ENCODE measurements at places on chromosomes 4 and X. TPM values are rescaled to one million over a fixed set of nuclear protein-coding genes. Genes with fewer than 3 reads are reported as not detected.

LONRF3 gene
- total RNA-seq = 15.5 TPM

IL2RG gene
- total RNA-seq = 4.2 TPM

RAB33B gene
- total RNA-seq = 13.7 TPM

PLXNA3 gene
- total RNA-seq = 13.9 TPM

PNMA5 gene
- not detected for total RNA-seq

HTN3 gene
- total RNA-seq = not detected

BEND2 gene
- total RNA-seq = not detected

FGF16 gene
- 0.23 TPM for total RNA-seq

DCAF12L1 gene
- total RNA-seq = not detected

GRCh38 chr4:98932539-98932938 is 3.6 kb upstream of the EIF4E start:
- no peak for ATAC-seq

DNA sequence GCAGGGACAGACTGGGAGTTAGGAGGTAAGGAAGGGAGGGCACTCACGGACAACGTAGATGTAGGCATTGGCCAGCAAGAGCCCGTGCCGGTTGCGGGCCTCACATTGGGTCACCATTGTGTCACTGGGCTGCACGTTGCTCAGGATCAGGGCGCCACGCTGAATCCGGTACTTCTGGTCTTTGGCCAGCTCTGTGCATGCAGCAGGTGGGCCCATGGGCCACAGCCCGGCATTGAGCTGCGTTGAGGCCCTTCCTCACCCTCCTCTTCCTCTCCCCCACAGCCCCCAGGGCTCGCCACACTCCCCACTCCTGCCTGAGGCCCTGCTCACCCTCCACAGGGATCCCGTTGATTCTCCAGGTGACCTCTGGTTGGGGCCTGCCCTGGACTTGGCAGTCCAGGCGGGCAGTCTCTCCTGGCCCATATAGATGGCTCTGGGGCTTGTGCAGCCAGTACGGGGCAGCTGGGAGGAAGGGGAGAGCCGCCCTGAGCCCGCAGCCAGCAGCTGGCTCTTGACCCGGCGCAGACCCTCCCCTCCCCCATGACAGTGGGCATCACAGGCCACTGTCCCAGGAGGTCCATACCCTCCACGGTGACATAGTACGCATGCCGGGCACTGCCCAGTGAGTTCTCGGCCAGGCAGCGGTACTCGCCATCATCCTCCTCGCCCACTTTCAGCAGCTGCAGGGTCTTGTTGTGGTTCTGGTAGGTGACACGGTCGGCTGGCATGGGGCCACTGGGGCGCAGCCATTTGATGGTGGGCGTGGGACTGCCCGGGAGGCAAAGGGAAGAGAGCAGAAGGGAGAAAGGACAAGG is 16.3 kb downstream of the L1CAM start:
- no peak for ATAC-seq

GRCh38 chrX:40266490-40267333 is 169.0 kb upstream of the BCOR start:
- peak; percentile 82 for ATAC-seq

GRCh38 chrX:138254001-138254400 is 457.5 kb downstream of the FGF13 start:
- no peak for ATAC-seq

GRCh38 chrX:150548684-150549083 is 19.7 kb upstream of the MTM1 start:
- no peak for ATAC-seq

GRCh38 chr4:109432696-109433095 is 919 bp upstream of the SEC24B start:
- no peak for ATAC-seq

DNA sequence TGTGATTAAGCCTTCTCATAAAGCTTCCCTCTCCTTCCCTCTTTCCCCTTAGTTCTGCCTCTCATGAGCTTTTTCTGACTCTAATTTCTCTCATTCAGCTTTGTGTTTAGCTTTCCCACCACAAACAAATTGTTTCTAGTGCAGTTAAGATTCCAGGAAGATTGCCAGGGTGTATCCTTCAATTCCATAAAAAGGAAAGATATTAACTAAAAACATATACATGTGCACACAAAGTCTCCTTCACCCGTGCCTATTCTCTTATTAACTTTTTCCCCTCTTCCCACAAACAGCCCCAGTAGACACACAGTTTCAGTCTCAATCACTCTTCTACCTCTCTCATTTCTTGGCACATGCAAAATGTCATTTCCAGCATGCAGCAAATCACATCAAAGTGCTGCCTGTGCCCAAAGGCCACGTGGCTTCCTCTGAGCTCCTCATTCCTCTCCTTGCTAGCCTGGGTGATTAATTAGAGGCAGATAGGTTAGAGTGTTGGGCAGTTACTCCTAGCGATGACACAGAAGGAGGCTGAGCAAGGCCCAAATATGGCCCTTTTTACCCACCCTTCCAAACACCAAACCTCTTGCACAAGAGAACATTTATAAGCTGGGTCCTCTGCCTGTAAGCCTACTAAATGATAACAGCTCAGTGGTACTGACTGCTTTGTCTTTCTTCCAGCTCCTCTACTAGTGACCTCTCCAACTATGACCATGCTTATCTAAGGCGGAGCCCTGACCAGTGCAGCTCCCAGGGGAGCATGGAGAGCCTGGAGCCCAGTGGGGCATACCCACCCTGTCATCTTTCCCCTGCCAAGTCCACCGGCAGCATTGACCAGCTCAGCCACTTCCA is 159.6 kb downstream of the SOWAHB start:
- ATAC-seq = peak; percentile 94

GRCh38 chr4:152965611-152966010 is 29.5 kb downstream of the FHDC1 start:
- no peak for ATAC-seq

- no peak for ATAC-seq
Measured at GRCh38 chrX:15376956-15377355, 7.3 kb downstream of the VEGFD start.

GRCh38 chr4:36269101-36269500 is 12.3 kb upstream of the DTHD1 start:
- ATAC-seq = no peak

- no peak for ATAC-seq
Measured at GRCh38 chr4:174763454-174764104, 65.5 kb downstream of the GLRA3 start.

DNA sequence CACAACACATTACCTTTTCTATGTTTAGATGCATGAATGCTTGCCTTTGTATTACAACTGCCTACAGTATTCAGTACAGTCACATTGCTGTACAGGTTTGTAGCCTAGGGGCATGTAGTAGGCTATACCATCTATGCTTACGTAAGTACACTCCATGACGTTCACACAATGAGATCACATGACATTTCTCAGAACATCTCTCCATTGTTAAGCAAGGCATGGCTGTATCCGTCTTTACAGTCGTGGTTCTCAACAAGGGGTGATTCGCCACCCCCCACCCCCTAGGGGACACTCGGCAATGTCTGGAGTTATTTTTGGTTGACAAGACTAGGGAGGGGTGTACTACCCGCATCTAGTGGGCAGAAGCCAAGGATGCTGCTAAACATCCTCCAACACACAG is 12.1 kb downstream of the CD99L2 start:
- no peak for ATAC-seq

DNA sequence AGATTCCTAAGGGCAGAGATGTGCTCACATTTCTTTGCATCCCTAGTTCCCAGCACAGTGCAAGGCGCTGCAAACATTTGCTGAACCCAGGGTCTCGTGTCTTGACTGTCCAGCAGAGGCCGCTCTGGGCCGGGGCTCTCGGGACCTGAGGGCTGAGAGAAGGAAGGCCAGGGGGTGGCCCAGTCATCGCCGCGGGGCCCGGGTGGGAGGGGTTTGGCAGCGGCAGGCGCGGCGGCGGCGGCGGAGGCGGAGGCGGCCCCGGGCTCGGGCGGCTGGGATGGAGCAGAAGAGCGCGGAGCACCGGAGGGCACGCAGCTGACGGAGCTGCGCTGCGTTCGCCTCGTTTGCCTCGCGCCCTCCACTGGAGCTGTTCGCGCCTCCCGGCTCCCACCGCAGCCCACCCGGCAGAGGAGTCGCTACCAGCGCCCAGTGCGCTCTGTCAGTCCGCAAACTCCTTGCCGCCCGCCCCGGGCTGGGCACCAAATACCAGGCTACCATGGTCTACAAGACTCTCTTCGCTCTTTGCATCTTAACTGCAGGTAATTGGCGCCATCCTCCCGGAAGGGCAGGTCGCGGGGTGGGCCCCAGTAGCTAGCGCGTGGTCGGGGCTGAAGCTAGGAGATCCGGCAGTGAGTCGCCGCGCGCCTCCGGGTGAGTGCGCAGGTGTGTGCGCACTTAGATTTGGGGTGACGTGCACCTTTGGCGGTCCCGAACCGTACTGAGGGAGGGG is at the start of gene PARM1:
TSS of gene PARM1 (plus strand) at position 285 of the 730 bp plus-strand sequence. CDS start at position 497, 212 bp downstream.
- ATAC-seq = peak; percentile 95

- ATAC-seq = no peak
Measured at GRCh38 chrX:21305799-21306336, 68.3 kb upstream of the CNKSR2 start.

GRCh38 chrX:88886908-88887307 is 139.9 kb downstream of the CPXCR1 start:
- ATAC-seq = no peak

- ATAC-seq = no peak
Measured at GRCh38 chrX:79146640-79147390, 2.3 kb downstream of the GPR174 start.

- ATAC-seq = no peak
Measured at GRCh38 chrX:79156818-79157217, 12.3 kb downstream of the GPR174 start.

DNA sequence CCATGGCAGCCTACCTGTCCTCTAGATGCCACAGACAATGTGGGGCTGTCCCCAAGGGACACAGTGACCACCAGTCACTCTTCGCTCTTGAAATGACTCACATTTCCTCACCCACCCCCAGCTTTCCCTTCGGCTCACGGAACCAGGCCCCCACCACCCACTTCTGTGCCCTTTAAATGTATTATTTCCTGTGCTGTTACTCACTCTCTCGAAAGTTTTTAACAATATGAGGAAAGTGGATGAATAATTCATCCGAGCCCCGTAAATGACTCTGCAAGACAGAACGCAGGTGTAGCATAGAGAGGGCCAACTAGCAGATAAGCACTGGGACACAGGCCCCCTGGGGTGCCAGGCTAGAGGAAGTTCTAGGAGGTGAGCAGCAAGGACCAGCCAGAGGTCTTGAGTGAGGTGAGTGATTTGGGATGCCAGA is 179.5 kb upstream of the TBL1X start:
- ATAC-seq = no peak

DNA sequence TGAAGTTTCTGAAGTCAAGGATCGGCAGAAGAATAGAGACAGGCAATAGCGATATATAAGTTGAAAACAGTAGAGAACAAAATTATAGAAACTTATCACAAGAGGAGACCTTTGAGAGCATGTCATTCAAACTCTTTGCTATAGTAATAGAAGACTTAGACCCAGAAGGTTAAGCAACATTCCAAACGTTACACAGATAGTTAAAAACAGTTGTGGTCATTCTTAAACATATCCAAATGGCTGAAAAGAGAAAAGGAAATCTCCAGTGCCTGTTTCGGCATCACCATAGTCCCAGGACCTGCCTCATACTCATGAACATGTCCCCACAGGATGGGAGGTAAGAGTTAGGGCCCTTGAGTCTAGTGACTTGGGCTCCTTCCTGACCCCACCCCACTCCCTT is 258.1 kb upstream of the NOCT start:
- no peak for ATAC-seq

DNA sequence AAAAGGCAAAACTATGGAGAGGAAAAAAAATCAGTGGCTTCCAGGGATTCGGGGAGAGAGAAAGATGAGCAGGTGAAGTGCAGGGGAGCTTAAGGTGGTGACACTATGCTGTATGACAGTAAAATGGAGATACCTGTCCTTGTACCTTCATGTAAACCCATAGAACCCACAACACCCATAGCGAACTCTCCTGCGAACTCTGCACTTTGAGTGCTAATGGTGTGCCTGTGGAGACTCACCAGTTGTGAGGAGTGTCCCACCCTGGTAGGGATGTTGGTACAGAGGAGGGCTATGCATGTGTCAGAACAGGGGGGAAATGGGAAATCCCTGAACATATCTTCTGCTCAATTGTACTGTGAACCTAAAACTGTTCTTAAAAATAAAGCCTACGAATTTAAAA is 42.8 kb downstream of the HMX1 start:
- no peak for ATAC-seq

DNA sequence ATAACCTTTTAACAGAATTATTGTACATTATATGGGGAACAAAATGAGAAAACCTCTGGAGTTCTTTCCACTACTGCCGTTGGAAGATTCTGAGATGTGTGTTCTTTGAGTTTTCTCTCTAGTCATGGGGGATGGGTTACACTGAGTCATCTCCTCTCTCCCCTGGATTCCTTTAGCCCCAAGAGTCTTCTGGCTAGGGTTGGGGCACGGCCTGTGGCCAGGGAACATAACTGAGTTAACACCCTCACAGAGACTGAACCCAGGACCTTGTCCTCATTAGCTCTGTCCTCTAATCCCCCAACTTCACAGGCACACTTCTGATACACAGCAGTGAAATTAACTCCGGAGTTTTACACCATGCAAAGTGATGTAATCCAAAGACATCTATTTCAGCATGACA is 142.3 kb upstream of the F9 start:
- ATAC-seq = peak; percentile 36

DNA sequence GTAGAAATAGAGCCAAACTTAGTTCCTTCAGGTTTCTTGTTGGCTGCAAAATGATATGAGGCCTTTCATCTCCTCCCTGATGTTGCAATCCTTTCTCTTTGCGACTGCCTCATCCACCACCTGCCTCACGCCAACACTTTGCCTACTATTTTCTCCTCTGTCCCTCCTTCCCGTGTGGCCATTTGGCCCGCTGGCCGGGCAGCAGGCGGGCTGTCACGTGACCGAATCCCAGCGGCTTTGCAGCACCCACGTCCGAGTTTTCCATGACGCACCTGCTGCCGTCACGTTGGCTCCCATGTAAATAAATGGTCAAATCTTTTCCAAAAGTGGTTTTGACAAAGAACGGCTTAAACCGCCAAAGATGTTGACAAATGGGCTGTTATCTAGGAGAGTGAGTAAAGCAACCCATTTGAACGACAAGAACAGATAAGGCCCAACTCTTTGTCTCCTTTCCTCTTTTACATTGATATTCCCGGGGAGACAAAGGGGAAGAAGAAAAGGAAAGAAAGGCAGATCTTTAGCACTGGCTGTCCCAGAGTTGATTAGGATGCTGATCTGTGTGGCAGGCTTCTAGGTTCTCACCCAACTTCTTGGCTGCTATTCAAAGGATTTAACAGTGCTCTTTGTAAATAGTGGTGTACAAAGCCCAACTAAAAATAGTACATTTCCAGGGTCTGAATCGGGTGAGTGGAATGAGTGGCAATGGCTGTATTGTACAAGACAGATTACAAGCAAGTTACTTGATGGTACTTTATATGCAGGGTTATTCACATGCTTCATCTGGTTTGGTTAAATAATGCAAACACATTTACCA is 174.2 kb upstream of the JADE1 start:
- ATAC-seq = peak; percentile 58

- ATAC-seq = peak; percentile 62
Measured at GRCh38 chr4:174120446-174121295, 162.8 kb downstream of the FBXO8 start.

DNA sequence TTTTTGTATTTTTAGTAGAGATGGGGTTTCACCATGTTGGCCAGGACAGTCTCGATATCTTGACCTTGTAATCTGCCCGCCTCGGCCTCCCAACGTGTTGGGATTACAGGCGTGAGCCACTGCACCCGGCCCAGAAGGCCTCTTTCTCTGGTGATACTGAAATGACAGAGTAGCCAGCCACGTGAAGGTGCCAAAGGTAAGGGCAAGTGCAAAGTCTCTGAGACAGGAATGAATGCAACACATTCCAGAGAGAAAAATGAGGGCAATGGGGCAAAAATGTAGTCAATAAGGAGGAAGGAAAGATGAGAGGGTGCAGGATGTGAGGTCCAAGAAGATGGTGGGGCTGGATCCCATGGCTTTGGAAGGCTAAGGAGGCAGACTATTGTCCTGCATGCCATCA is 176.0 kb downstream of the NR3C2 start:
- no peak for ATAC-seq
